NCI-H2029 treated with DMSO at 0.1 percent for 48 hours (cell line): ENCODE measurements at places on chromosomes 2 and 18.

- DNase-seq: no peak
These were observed 8.5 kb upstream of the DAW1 start for GRCh38 chr2:227862741-227863588.

DNA sequence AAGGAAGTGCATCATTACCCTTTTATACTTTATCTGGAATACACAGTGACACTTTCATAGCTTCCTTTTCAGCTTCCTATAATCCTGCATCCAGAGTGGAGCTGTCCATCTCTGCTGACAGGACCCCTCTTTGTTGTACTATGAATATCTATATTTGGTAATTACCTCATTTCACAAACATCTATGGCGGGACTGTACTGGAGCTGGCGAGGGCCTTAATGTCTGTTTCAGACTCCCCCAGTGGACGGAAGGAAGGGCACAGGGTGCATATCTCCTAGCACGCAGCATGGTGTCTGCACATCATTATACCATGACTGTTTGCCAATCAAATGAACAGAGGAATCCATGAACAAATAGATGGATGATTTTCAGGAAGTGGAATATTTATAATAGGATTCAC is 142.3 kb downstream of the SOX11 start:
- DNase-seq: no peak

DNA sequence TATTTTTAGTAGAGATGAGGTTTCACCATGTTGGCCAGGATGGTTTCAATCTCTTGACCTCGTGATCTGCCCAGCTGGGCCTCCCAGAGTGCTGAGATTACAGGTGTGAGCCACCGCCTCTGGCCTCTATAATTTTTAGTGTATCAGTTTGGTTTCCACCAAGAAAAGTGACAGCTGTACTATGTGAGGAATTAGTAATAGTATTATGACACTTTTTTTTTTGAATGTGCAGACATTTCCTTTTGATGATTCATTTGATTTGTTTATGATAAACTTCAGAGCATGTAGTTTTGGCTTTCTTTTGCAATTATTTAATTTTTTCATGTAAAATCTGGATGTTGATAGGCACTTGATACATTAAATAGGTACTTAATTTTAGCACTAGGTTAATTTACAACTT is 61.5 kb downstream of the PTPN4 start:
- DNase-seq: no peak

DNA sequence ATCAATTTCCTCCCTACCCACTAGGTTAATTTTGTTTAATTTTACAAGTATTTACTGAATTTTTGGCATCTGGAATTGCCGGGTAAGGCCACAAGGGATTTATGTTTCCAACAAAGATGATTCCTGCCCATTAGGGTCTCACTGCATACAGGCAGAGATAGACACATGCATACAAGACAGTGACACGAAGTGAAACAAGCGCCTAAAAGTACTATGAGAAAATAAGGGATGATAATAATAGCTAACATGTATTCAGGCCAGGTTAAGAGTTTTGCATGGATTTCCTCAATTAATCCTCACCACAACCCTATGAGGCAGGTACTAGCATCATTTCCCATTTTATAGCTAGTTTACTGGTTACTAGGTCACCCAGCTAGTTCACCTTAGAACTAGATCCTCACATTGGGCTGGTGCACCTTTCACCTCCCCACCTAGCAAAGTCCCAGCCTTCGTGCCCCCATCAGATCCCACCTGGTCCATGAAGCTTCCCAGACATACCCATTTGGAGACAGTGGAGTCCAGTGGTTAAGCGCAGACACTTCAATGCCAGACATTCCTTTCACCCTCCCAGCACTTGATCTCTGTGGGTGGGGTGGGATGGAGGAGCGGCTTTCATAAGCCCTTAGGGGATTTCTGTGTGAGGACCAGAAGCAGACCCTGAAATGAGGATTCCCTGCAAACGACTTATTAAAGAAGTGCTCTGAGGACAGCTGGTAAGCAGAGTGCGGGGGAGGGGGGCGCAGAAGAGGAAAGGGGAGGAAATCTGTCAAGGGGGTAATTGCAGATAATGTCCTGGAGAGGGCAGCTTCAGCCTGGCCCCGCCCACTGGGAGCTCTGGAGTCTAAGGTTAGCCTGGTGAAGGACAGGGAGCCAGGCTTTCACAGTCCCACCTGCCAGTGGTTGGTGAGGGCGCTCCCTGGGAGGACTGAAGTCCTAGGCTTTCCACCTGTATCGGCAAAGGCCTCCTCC is 5.8 kb upstream of the DGUOK start:
- DNase-seq: no peak

- DNase-seq: no peak
These were observed 231.7 kb upstream of the HS6ST1 start for GRCh38 chr2:128550389-128550788.

DNA sequence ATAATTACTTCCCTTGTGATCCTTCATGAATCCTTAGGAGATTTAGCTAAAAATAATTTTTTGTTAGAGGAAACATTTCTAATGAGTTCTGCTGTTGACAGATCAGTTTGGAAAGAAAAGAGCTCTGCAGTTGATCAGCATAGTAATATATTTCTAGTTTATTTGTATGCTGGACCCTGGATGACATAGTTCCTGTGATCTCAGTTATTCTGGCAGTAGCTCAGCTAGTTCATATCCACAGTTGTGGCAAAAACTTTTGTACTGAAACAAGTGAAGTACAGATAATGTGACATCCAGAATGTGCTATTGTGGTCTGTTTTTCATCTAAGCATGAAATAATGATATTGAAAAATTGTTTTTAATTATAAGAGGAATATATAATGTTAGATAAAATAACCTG is 33.7 kb downstream of the ABI2 start:
- DNase-seq: no peak

- no peak for DNase-seq
These were observed 37.5 kb downstream of the DDX18 start for GRCh38 chr2:117851969-117852368.

DNA sequence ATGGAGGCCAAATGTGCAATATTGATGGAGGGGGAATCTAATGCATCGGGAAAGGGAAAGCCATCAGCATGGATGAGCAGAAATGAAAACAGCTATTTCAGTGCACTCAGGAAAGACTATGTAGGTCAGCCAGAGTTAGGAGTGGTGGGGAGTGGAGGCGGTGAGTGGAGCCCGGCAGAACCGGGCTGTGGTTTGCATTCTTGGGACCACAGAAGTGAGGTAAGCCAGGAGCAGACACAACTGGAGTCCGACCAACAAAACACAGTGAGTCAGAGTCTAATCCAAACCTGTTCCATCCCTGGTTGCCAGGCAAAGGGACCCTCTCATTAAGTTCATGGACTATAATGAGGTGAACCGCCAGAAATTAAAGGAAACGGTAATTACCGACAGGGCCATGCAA is 61.1 kb upstream of the RAB12 start:
- DNase-seq: no peak

DNA sequence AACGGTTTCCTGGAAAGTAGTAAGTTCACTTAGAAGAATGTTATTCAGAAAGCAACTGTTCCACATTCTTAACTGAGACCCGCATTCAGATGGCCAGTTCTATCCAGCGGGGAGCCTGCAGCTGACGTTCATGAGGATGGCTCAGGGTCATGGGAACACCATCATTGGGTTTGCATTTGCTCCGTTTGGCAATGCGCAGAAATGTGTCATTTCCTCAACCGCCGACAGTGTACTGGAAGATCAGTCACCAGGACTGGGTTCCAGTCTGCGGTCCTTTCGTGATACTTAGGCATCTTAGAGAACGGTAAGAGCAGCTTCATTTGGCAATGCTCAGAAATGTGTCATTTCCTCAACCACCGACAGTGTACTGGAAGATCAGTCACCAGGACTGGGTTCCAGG is 104.0 kb downstream of the DNER start:
- DNase-seq: no peak

DNA sequence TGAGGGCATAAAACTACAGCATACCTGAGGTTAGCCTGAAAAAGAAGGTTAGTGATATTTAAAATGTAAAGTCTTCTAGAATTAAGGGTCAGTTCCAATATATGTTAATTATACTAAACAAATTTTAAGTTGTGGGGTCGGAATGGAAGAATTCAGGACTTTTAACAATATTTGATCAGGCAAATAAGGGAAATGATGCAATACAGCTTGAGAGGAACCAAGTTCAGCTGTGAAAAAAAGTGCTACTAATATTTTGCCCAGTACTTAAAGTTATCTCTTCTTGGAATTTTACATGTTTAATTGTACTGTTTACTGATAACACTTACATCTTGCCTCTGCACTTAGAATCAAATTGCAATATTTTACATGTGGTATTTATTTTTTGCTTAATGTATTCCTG is 345.5 kb upstream of the CWC22 start:
- DNase-seq: no peak

DNA sequence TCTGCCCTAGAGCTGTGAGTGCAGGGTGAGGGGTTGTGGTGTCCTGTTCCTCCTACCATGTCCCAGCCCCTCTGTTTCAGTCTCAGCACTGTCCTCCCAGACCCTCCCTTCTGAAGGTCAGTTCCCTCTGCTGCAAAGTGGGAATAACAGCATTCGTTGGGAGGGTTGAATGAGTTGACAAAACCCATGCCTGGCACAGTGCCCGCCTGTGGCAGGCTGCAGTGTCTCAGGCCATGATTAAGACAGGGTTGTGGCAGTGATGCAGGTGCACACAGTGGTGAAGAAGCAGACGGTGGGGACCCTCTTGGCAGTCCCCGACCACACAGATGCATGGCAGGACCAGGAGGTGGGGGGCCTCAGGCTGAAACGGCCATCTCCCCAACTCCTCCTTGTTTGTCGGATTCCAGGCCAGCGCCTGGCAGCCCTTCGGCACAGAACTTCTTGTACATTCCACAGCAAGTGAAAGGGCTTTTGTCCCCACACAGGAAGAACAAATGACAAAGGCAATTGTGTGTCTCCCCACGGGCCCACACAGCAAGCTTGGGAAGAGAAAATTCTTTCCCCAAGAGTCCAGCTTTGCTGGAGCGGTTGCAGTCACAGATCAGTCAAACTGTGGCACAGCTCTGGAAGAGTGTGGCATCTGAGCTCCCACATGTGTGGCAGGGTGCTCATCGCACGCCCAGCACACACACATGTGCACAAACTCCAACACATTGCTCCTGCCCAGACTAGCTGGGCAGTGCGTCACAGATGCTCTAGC is 92.0 kb upstream of the MSH2 start:
- DNase-seq: no peak

- no peak for DNase-seq
These were observed 70.4 kb upstream of the ST6GAL2 start for GRCh38 chr2:106956416-106956815.

GRCh38 chr2:184067502-184067901 is 530.8 kb upstream of the ZNF804A start:
- DNase-seq: no peak

- DNase-seq: no peak
These were observed 122.0 kb downstream of the WDSUB1 start for GRCh38 chr2:159164457-159164911.

- no peak for DNase-seq
These were observed 184.8 kb downstream of the DIS3L2 start for GRCh38 chr2:232146294-232146693.

DNA sequence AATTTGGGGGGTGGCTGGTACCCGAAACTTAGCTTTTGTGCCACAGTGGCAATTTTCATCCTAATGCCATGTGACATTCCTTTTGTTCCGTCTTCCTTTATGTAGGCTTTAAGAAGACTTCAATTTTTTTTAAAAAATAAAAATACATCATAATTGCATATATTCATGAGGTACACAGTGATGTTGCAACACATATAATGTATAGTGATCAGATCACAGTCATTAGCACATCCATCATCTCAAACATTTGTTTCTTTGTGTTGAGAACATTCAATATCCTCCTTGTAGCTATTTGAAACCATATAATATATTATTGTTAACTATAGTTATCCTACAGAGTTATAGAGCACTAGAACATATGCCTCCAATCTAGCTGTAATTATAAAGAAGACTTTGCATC is 6.0 kb upstream of the CLIP4 start:
- no peak for DNase-seq

DNA sequence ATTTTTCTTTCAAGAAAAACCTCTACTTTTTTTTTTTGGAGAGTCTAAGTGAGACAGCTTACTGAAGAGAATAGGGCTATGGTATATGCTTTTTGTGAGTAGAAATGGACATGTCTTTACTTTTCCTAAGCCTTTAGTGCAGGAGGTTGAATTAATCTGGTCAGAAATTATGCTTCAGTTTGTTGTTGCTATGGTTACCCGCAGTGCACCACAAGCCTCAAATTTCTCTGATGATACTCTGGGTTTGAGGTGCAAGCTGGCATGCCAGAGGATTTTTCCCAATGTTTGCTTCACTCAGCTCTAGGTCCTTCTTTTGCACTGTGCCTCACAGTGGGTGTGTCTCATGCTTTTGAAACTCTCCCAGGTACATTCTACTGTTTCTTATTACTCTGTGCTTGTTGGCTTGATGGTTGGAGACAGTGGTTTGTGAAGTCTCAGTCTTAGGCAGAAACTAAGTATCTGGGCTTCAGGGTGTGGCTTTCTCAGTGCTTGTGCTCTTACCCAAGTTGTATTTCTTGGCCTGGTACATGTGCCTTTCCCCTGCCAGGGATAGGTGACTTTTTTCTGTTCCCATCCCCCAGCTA is 278.3 kb downstream of the RBM43 start:
- DNase-seq: no peak

DNA sequence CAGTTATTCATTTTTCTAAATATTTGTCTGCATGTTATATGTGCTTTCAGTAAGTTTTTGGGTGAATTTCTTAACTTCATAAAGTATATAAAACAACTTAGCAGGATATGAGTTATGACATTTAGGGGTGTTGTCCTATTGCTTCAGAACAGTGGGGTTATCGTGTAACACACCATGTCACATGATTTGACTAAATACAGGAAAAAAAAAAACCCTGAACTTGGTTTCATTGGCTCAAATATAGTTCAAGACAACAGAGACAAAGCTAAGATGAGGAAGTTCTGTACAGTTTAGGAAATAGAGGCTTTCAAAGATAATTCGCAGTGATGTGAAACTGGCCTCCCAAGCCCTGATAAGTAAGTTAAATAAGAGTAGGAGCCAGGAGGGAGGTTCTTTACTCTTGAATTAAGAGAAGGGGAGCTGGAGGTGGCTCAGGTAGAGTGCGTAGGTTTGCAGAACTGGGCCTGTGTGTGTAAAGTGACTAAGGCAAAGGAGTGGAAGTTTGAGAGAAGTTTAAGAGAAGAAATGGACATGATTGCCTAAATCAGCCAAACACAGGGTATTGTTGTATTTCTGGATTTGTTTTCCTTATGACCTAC is 53.9 kb downstream of the LIMS1 start:
- DNase-seq: no peak

DNA sequence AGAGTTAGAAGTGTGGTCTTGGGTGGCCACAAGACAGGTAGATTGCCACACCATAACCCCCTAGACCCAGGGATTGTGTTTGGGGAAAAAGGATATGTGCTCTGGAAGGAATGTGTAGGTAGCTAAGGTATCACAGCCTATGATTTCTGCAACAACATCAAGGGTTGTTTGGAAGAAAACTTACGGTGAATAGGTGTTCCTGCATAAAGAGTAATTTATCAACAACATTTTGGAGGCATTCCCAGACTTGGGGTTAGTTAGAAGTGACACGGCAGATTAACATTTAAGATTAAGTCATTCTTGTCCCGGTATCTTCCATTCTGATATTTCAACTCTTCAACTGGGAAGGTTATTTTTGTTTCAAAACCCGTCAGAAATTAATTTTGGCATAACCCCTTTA is 65.5 kb downstream of the SPP2 start:
- DNase-seq: no peak

- no peak for DNase-seq
These were observed 79.6 kb downstream of the MIB1 start for GRCh38 chr18:21820033-21820810.
